ENCODE measurements at places on chromosomes 12 and 14.

GRCh38 chr12:118013283-118013682 is 3.2 kb upstream of the RFC5 start:
- no peak for DNase-seq

GRCh38 chr12:127570793-127571360 is 696.1 kb upstream of the TMEM132C start:
- DNase-seq: no peak

- DNase-seq: no peak
Measured at GRCh38 chr12:76883811-76884210, 5.0 kb upstream of the CSRP2 start.

DNA sequence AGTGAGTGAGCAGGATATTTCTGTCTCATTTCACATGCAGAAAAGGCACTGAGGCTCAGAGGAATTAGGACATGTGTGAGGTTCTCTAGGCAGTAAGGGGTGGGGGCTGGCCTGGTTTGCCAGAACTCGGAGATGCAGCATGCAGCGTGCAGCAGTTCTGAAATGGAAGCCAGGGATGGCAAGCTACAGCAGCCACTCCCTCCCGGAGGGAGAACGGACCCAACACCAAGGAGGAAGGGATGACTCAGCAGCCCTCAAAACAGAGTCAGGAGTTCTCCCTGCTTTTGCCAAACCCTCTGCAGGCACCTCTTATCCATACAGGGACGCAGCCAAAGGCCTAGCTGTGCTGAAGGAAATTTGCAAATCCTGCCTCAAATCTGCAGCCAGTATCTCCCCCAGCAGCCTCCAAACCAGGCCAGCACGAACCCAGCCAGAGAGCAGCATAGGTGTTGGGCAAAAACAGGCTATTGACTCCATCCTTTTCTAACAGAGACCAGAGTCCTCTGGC is 10.3 kb upstream of the SERPINA3 start:
- DNase-seq: no peak

DNA sequence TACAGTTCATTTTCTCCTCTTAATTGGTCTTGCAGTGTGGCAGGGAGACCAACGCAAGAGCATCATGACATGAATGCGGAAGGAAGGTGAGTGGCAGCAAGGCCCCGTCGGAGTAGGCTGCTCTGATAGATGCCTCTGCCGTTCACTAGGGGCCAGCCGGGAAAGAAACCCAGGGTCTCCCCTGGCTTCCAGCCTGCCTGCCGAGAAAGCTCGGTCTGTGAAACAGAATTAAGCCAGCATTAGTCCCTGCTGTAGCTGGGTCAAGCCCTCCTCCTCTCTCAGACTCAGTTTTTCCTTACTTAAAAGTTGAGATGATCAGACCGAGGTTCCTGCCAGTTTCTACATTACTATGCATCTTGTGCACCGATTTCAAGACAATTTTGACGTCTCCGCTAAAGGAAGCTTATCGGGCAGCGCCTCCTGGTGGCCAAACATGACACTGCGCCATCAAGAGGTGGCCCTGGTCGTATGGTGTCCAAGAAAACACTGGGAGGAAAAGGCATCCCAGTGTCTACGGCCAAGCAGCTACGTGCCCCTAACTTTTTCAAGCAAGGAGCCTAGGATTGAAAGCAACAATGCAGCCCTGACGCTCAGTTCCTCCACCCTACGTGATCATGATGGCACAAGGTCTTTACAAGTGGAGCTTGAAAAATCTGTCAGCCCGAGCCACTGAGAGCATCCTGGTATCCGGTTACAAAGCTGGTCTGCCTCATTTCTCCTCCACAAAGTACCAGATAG is 131.6 kb downstream of the KSR2 start:
- peak; percentile 91 for DNase-seq

GRCh38 chr12:101920906-101921305 is 43.5 kb downstream of the DRAM1 start:
- no peak for DNase-seq

DNA sequence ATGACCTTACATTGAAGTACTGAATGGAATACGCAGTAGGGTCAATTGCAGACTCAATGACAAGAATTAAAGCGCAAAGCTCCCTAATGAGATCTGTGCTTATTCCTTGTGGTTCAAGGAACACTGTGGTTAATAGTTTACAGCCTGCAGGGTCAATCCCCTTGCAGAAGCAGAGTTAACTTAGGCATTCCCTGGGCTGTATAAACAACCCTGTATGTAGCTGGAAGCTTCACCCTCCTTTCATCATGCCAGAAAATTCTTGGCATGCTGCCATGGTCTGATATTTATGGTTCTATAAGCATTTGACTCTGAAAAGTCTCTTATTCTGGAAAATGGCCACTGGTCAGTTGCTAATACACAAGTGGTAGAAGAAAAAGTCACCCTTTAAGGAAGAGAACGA is 227.7 kb downstream of the NOVA1 start:
- DNase-seq: no peak

DNA sequence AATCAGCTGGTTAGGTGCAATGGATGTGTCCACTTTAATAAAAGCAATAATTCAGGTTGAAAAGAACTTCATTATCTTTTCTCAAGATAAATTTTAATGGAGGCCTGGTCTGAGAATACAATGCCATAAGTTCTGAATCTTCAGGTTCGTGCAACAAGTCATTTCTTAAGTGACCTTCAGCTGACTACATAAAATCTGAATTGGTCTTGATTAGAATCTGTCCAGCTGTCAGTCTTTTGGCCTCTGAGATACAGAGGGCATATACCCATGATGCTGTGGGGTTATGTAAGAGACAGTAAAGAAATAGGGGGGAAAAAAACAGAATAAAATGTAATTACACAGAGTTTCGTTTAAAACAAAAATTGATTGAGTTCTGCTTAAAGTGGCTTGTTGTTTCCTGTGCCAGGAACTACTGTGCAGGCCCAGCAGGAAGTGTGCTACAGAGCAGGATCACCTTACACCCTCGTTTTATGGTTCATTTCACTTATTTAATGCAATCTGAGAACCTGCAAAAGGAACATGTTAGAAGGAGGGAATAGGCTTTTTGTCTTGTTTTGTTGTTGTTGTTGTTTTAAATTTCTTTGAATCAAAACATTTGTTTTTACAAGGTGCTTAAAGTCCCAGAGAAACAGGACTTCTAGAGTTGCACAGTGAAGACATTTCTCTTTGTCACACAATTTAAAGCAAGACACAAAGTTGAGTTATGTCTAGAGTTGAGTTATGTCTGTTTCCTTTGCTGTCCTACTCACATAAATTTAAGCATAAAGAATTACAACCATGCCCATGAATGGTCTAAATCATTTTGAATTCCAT is 64.2 kb downstream of the LGR5 start:
- DNase-seq: no peak

DNA sequence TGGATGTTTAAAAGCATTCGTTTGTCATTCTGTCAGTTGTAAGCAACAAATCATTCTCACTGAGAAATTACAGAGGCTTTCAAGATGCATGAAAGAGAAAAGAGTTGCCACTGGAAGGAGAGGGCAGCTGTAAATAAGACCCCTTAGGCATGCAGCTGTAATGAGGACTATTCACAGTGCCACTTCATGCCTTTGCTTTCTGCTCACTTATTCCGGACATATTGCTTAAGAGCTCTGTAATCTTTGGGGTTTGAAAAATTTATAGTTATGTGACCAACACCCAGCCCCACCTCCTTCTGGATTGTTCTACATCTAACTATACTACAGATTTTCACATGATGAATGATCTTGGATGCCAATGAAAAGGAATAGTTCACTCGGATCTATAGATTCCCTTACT is 194.8 kb upstream of the DCN start:
- DNase-seq: no peak
